ENCODE measurements at places on chromosomes 2 and 18.

GRCh38 chr2:47664817-47665216, 118.1 kb upstream of the MSH6 start:
- ATAC-seq, result peak; percentile 36

DNA sequence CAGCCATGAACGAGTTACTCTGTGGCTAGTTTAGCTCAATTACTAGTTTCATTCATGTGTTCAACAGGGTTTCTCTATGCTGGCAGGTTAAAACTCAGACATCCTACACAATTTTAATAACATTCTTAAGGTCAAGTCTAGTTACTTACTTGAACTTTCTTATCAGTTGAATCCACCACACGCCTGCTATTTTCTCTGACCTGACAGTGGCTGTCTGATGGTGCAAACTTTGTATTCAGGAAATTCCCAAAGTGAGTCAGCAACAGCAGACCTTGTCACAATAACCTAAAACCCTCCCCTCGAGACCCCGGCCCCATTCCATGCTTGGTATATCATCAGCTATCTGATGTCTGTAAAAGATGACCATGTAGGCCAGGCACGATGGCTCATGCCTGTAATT, 20.8 kb upstream of the CIDEA start:
- no peak for ATAC-seq

DNA sequence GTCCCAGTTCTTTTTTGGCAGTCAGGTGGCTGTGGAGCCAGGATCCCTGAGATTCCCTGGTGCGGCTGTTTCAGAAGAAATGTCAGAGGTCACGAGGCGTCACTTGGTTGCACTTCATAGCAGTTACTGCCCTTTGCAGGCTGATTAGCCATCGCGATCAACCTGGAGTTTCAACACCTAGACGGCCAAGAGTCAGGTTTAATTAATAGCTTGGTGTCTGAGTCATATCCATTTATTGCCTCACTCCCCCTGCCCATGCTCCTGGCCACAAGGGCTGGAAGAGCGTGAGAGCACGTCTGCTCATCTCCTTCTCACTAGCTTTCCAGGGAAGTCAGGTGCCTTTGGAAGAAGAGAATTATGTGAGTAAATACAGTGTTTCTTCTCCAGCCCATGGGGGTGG, 552.3 kb downstream of the TSN start:
- ATAC-seq, result no peak

GRCh38 chr2:213021971-213022899, 129.2 kb downstream of the IKZF2 start:
- ATAC-seq, result no peak

- no peak for ATAC-seq
These were observed 51.4 kb downstream of the MREG start for GRCh38 chr2:215961981-215962380.

GRCh38 chr2:199779589-199779988, 71.4 kb downstream of the FTCDNL1 start:
- ATAC-seq, result no peak

DNA sequence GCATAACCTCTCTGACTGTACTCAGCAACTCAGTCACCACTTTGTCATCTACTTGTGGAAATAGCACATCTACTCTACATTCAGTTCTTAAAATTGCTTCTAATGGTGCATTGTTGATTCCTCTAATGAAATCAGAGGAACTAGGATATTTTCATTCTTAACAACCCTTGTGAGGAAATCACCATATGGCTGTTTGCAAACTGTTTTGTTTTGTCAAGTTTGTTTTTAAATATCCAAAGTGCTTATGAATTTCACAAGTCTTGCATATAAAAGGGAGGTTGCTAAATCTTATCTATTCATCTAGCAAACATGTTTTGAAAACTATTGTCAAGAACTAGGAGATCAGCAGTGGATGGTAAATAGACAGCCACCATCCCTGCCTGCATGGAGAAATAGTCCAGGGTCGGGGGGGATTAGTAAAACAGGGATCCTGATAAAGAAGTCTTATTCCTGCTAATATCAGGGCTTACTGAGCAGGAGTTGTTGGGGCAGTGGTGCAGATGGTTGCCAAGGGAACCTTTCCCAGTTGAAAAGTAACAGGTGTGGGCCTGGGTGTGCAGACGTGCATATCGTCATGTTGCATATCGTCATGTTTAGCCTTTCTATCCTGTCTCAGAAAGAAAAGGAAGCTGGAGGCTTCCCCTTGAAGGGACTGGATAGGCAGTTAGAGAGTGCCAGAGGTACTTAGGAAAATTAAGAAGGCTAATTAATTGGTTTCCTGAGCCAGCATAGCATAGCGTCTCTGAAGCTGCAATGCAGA, 7.5 kb upstream of the MYO3B start:
- no peak for ATAC-seq

- no peak for ATAC-seq
These were observed 1603.6 kb upstream of the NXPH2 start for GRCh38 chr2:140383781-140384180.

DNA sequence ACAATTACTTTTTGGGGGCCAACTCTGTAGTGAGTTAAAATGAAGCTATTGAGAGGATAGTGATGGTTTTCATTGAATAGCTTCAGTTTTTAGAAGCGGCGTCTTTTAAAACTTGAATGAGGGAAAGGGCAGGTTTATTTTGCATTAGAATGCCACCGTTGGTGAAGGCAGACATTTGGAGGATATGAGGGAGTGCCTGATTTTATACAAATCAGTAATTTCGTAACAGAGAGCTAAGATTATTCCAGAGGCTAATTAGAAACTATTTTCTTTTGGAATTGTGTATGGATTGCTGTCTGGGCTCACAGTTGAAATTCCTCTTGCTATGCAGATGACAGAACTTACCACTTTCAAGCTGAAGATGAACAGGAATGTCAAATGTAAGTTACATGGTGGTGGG, 67.6 kb downstream of the ITGB1BP1 start:
- no peak for ATAC-seq

DNA sequence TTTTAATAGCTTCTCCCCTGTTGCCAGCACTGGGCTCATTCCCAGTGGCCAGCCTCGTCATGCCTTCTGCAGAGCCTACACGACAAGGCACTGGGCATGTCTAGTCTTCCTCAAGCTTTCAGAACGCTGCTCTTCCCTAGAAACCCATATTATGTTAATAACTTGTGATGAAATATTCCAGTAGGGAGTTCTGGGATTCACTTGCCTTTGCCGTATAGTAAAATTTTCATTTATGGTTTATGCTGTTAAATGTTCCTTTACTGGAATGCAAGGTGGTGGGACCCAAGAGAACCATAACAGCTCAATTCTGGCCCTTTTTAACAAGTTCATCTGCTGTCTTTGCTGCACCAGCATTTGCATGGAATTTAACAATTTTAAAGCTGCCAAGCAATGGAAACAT, 45.5 kb upstream of the SLC14A1 start:
- ATAC-seq, result no peak

DNA sequence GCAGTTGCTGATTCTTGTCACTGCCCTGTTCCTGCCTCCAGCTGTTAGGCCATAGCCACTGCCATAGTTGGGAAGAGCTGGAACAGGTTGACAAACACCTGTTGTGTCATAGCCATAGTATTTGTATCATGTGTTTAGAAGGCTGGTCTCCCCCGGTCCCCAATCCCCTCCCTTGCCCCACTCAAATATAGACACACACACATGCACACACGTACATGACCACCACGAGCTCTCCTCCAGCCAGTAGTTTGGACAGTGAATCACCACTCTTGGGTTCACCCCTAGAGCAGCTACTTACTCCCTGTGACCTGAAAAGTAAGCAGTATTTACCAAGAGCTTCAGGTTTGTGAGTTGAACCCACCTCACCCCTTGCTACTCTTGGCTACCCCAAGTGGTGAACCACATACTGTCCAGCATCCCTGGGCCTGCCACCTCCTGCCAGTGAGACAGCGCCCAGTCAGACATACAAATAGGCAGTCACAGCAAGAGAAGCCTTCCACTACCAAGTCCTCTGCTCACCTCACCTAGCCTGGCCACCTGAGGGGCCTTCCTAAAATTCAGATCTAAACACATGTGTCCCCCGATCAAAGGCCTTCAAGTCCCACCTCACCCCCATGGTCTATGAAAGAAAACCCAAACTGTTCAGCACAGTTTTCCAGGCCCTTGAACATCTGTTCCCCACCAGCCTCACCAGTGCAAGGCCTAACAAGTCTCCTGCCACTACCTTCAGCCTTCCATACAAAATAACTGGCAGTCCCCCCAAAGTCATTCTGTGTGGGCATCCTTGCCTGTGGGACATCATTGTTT, 7.1 kb downstream of the PCBP1 start:
- peak; percentile 11 for ATAC-seq

GRCh38 chr2:8631465-8632005, 50.3 kb upstream of the ID2 start:
- ATAC-seq, result no peak

DNA sequence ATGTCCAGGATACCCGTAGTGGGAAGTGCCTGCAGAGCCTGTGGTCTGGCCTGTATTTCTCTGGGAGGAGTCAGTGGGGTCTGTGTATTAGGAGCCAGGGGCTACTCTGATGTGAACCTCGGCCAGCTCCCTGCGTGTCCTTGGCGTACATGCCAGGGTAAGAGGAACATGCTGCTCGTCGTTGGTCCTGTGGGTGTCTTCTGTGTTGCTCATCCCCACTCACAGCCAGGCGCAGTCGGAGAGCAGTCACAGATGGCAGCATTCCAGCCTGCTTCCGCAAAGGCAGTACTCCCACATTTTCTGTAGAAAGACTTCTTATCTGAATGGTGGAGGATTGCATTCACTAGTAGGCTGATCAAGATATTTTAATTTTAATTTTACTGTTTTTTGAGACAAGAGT, 84.9 kb downstream of the DGKD start:
- no peak for ATAC-seq

GRCh38 chr2:236175548-236176150, 7.5 kb upstream of the GBX2 start:
- ATAC-seq, result peak; percentile 16

- ATAC-seq, result no peak
These were observed 1662.9 kb downstream of the SUCLG1 start for GRCh38 chr2:82796132-82796531.

DNA sequence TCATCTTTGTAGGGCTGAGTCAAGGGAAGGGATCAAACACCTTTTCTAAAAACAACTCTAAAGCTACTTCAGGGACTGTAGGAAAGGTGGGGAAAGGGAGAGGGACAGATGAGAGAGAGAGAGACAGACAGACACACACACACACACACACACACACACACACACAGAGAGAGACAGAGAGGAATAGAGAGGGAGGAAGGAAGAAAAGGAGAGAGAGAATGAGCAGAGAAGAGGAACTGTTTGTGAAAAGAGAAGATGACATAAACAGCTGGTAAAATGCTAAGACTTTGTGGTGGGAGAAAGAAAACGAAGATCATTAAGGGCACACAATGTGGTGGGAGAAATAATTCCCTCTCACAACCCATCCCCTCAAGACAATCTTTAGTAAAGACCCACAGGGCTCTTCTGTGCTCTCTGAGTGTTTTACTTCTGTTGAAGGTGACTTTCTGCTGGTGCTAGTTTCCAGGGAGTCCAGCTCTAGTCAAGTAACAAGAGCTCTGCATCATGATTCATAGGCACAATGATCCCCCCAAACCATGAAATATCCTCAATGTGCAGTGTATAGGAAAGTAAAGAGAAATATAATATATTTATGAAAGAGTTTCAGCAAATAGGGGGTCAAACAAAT, 77.2 kb upstream of the STK17B start:
- ATAC-seq, result no peak
